Progenitor cell of endocrine pancreas (in vitro differentiated cells): ENCODE measurements at places on chromosomes 2 and 18.

- H3K4me3 ChIP-seq: no peak overlapping the region
- no peaks in the 10 kb centered on the region for H3K36me3 ChIP-seq
- H3K4me1 ChIP-seq: peaks cover 10% of the 10 kb centered on the region
- H3K27ac ChIP-seq: no peak overlapping the region
Measured at GRCh38 chr2:75100011-75100800, 99.1 kb downstream of the TACR1 start.

DNA sequence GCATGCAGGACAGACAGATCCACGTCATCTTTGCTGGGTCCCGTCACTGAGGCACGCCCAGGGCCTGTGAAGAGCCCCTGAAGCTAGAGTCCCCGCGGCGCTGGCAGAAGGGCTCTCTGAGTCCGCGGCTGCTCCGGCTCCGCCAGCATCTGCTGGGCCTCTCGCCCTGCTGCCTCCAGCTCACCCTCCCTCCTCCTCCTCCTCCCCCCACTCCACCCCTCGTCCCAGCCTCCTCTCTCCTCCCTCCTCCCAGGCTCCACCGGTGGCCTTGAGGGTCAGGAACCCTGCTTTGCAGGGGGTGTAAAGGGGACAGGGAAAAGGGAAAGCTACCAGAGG is at the start of gene TNS1:
Gene TNS1, minus strand, starts transcription at position 151 of the 336 bp plus-strand sequence. Its CDS starts 123 bp downstream, at position 28.
- H3K36me3 ChIP-seq: no peaks in the 10 kb centered on the region
- no peak within 1 kb of the TSS for H3K4me3 ChIP-seq
- H3K27me3 ChIP-seq: peaks cover 33% of the 10 kb centered on the region
- H3K4me1 ChIP-seq: peaks cover 3% of the 10 kb centered on the region
- H3K27ac ChIP-seq: no peak within 1 kb of the TSS
- no peak for DNase-seq

DNA sequence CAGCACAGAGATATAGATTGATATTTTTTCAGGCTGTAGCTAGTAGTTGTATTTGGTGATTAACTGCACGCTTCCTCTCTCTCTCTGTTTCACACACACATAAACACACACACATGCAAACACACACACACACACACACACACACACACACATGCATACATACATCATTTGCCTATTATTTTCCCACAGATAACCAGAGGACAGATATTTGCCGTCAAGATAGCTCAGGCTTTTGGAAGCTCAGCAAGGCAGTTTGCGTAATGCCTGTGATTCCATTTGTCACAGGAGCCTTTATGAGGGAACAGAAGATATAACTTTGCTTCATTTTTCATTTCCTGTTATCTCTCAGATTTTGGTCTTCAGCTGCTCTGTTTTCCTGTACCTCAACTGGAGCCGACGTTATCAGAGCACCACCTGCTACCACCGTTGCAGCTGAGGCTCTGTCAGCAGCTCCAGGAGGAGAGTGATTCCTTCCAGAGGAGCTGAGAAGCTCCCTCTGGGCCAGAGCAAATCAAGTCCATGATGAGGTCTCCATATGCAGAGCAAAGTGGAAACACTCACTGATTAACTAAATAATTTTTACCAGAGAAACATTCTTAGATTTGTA is 341.9 kb upstream of the PIK3C3 start:
- no peaks in the 10 kb centered on the region for H3K27me3 ChIP-seq
- H3K36me3 ChIP-seq: peaks cover 5% of the 10 kb centered on the region
- no peak overlapping the region for H3K4me3 ChIP-seq
- DNase-seq: no peak
- peaks cover 5% of the 10 kb centered on the region for H3K4me1 ChIP-seq
- H3K27ac ChIP-seq: no peak overlapping the region

DNA sequence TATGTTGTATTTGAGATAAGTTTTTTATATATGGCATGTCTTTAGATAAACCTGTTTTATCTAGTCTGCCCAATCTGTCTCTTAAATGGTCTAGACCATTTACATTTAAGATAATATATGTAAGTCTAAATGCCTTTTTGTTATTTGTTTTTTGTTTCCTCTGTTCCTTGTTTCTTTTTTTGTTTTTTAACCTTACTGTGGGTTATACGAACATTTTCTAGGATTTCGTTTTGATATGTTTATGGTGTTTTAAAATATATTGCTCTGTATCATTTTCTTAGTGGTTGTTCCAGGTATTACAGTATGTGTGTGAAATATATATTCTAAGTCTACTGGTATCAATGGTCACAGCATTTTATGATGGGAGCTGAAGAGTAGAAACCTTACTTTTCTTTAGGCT is 13.3 kb downstream of the BCL2L11 start:
- DNase-seq: no peak
- peaks cover 59% of the 10 kb centered on the region for H3K36me3 ChIP-seq
- no peak overlapping the region for H3K27ac ChIP-seq
- no peaks in the 10 kb centered on the region for H3K27me3 ChIP-seq
- no peak overlapping the region for H3K4me3 ChIP-seq
- H3K4me1 ChIP-seq: peaks cover 5% of the 10 kb centered on the region
